RWPE1 (cell line): ENCODE measurements at places on chromosomes 3 and 15.

- DNase-seq = no peak
Observed at GRCh38 chr3:139119331-139120025, 74.8 kb upstream of the PRR23C start.

- DNase-seq = peak; percentile 34
Observed at GRCh38 chr15:71223516-71223915, 108.2 kb downstream of the THSD4 start.

DNA sequence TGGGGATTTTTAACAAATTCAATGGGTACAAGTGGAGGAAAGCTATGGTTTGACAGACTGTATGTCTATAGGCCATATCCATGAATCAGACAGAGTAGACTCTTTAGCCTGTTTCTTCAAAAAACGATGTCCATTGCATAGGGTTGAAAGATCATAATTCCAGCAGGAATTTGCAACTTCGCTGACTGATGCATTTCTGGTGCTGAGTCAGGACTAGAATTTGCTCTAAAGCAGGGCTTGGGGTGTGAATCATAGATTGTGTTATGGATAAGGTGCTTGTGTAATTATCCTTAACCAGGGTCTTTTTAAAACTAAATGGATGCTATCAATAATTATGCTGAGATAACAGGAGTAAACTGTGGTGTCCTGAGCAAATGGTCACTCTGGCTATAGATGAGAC lies 200.4 kb upstream of the TBC1D5 start:
- no peak for DNase-seq

DNA sequence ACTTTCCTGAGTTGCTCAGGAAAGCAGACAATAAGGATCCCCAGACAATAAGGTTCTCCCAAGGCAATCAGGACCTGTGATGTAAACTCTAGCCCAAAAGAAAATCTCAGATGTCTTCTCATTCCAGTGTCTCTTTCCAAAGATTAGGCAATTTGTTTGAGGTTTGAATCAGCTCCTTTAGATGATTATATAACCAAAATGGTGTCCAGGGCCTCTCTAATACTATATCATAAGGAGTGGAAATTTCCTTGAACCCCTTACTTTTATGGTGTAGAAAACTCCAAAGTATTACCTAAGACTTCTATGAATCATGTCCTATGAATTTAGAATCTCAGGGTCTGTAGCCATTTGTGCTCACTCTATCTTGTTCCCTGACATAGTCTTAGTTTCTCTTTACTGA lies 65.9 kb downstream of the GPR176 start:
- DNase-seq = no peak

DNA sequence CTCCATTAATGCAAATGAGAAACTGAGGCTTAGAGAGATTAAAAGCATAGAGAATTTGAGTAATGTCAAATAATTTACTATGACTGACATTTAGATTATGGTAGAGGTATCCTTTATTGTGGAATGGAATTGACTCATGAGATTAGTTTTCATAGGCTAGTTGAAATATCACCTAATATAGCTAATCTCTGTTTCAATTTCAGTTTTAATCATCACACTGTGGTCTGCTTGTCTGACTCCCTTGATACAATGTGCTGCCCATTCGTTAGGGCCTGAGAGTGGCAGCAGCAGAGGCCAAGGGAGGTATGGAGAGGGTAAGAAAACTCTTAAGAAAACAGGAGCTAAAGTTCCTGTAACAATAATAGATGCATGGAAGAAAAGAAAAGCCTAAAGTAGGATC lies 13.2 kb upstream of the ZBTB20 start:
- no peak for DNase-seq
